ENCODE measurements at places on chromosomes 7 and 10.

DNA sequence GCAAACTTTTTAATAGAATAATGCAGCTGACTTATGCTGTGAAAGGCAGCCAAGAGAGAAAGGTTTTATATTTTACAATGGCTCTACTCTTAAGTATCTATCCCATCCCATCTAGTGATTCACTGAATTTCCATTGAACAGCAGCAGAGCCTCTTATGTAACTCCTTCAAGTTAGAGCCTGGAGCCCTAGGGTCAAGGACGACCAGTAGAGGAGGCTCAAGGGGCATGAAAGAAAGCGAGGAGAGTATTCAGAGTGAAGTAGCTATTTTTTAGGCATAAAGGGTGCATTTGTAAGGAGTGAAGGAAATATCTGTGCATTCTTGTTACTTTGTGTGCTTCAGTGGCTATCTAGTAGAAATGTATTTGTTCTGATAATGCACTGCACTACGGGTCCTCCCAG is 180.2 kb upstream of the TPK1 start:
- no peak for DNase-seq

- no peak for DNase-seq
These were observed 42.9 kb upstream of the LRRC18 start for GRCh38 chr10:48982584-48982983.

GRCh38 chr10:91682912-91683311 is 50.0 kb upstream of the PPP1R3C start:
- no peak for DNase-seq

- no peak for DNase-seq
These were observed 137.7 kb downstream of the AHR start for GRCh38 chr7:17436126-17436525.

DNA sequence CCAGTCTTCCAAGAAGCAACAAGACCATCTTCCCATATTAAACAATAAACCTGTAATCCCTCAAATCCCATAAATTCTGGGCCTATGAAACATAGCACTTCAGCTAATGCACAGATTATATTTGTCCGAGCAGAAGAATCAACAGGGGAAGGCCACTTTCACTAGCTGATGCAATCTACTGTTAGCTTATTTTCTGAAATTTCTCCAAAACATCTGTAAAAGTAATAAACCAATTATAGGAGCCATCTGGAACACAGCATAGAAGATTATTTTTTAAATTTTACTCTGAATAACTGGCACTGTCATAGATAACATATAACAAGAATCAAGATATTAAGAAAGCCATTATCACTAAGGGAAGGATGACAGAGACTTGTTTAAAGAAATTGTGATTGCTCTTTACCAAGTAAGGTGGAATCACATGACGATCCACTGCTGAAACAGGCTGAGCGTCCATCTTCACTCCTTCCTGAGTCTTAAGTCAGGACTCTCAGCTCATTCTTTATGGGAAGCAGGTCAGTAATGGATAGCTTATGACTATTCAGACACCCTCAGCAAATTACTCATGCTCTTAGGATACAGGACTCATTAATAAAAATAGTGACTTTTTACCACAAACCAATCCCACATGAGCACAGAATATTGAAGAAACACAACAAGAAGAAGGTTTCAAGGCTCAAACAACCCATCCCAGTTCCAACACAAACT is 719.5 kb downstream of the XPNPEP1 start:
- DNase-seq = no peak

GRCh38 chr10:33974976-33975478 is 640.6 kb upstream of the NRP1 start:
- DNase-seq = no peak

All from activated naive CD4-positive, alpha-beta T cell treated with anti-CD3 and anti-CD28 coated beads for 36 hours (primary cell).